ENCODE measurements at places on chromosomes 1 and 21.

DNA sequence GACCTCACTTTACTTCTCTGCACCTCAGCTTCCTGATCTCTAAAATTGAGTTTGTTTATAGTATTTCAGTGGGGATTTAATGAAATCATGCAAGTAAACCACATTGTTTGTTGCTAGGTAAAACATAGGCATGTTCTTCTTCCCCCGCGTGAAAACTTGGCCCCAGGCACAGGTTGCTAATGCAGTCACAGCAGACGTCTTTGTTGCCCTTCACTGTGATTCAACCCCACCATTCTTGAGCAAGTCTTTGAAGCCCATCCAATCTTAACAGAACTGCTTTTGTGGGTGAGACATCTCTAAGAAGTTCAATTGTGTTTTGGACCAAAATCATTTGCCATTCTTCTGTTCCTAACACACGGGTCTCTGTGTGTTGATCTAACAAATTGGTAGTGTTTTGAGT lies 185.5 kb downstream of the ZNF281 start:
- DNase-seq, result no peak

- no peak for DNase-seq
These were observed 163.8 kb downstream of the CHRM3 start for GRCh38 chr1:239550178-239550577.

DNA sequence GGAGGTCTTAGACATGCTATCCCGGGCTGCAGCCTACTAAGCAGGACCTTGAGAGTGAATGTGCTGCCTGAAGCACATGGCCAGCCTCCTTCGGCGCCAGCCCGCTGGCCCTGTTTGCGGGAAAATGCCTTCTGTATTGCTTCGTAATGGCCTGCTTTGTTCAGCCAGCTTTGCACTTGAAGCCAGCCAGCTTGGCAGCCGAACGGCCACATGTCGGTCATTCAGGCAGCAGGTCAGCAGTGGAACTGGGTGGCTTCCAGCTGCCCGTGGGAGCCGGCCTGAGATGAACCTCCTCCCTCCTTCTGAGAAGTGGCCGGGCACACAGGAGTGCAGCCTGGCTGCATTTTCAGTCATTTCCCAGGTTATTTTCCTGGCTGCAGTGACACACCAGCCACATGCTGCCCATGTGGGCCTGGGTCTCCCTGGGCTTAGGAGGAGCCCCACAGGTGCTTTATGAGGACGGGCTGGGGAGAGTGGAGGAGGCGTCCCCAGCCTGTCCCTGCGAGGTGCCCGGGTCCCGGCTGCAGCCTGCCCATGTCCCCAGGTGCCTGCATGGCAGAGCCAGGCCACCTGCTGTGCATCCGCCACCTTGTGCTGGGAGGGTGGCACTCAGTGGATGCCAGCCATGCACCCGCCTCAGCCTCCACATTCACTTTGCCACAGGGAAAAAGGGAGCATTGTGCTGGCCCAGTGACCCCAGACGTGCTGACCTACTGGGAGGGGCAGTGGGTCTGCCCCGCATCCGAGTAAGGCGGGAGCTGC lies 103.5 kb downstream of the SIK1 start:
- DNase-seq, result no peak

DNA sequence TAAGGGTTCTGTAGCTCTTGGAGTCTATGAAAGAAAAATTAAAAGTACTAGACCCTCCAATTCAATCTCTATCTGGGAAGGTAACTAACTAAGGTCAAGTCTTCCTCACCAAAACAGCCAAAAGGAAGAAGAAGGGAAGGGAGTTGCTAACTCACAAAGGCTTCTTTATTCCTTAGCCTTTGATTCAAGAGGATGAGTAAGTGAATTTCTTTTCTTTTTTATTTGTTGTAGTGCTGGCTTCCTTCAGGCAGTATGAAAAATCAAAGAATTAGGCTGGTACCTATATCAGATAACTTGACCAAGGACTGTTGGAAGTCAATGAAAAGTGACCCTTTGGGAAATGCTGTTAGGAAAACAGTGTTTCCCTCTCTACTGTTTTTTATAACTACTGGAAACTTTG lies 144.4 kb upstream of the NRIP1 start:
- DNase-seq, result no peak

DNA sequence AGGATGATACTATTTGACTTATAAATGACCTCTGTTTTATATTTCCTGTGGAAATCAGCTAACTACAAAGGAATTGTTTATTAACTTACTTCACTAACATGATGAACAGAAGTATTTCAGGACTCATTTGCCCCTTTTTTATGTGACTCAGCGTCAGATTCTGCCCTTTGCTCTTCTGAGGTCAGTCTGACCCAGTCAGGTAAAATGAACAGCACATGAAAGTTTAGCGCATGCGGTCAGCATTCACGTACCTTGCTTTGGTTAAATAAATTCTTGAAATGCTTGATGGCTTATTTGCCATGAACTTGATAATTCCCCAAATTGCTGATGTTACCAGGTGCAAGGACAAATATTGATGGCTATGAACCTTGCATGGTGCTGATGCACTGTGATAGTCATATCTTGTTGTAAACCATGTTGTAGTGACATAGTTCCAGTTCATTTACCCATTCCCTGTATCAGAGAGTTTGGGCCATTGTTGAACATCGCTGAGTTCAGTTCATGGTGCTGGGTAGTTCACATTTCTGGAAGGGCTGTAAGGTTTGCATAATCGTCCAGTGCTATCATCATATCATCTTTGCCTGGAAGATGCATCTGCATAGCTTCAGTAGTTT lies 133.4 kb downstream of the NFIA start:
- no peak for DNase-seq

DNA sequence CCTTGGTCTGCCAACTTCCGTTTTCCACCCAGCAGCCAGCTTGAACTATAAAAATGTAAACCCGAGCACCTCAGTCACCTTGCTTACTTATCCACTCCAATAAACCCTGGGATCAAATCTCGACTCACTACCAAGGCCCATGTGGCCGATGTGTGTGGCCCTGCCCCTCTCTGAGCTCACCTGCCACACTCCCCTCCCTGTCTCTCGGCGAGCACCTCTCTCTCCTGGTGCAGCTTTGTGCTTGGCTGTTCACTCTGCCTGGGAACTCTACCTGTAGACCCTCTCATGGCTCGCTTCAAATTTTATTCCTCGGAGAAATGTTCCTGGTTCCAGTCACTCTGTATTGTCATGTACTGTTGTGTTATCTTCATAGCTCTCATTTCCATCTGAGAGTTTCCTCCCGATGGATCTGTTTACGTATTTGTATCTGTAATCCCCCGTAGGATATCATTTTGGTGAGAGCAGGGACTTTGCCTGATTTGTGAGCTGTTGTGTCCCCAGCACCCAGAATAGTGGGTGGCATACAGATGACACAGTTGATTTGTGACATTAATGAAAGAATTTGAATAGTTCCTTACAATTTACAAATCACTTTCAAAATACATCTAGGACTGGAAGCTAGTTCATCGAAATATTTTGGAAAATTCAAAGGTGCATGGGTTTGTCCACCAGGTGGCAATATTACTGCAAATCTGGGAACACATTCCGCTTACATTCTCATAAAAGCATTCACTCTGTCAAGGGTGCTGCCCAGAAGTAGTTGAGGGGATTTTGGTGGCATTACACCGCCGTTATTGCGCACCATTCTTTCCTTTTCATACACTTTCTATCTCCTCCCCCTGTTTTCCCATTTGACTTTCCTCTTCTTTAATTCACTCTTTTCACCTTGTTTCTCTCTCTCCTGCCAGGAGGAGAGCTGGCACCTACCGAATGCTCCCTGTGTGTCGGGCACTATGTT lies 95.3 kb downstream of the ABCA4 start:
- no peak for DNase-seq

DNA sequence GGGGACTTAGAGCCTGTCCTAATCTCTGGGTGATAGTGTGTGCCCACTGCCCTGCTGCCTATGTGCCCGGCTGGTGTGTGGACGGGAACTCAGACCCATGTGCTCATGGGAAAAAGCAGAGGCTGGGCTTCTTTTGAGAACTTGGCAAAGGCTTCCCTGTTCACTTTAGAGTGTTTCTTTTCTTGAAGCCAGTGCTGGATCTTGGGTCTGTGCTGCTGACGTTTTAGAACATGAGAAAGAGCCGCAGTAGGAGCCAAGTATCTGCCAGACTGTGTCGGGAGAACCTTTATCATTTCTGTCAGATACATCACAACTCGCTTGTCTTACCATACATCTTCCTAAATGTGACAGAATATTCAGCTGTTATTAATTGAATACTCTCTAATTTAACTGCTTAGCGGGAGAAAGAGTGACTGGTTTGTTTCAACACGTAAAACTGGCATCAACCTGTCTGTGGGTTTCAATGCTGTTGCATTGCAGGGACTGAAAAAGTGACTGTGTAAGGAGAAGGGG lies 195.2 kb downstream of the PBX1 start:
- no peak for DNase-seq

- no peak for DNase-seq
These were observed 291.0 kb downstream of the PRDM2 start for GRCh38 chr1:13990939-13991338.

- DNase-seq, result peak; percentile 31
These were observed 1.0 kb upstream of the S100B start for GRCh38 chr21:46605767-46606426.

DNA sequence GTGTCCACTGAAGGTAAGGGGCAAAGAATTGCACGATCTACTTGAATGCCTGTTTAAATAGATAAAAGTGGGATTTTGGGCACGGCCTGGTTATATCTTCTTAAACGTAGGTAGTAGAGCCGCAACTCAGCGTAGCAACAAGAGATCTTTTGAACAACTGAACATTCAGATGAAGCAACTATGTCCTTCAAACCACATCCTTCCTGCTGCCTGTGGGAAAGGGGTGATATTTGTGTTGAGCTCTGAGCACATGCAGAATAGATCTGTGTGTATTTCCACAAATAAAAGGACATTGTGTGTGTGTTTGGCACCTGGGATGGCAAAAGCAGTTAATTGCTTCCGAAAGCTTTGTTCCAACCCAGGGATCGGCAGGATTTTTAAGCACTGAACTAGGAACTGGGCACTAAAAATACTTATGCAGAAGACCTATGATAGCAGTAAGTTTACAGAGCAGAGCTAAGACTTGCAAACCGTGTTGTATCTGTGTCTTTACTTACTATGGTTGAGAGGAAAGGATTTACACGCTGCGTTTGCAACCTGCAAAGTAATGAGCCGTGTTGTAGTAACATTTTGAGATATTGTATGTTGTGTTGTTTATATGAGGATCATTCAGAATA lies 333.4 kb downstream of the CHRM3 start:
- peak; percentile 30 for DNase-seq

GRCh38 chr1:222057162-222057561 lies 315.3 kb upstream of the DUSP10 start:
- DNase-seq, result no peak

DNA sequence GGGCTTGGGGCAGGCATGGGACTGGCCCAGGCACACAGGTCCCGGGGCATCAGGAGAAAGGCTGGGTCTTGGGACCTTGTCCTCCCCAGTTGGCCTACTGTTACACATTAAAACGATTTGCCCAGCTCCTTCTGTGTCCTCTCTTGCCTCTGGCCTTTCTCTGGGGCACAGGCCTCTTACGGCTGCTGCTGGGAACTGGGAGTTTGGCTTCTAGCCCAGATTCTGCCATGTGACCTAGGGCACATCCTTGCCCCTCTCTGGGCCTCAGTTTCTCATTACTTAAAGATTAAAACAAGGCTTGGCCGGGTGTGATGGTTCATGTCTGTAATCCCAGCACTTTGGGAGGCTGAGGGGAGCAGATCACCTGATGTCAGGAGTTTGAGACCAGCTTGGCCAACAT lies 14.0 kb downstream of the KDF1 start:
- DNase-seq, result no peak

- DNase-seq, result no peak
These were observed 91.2 kb downstream of the APP start for GRCh38 chr21:26079366-26079765.

DNA sequence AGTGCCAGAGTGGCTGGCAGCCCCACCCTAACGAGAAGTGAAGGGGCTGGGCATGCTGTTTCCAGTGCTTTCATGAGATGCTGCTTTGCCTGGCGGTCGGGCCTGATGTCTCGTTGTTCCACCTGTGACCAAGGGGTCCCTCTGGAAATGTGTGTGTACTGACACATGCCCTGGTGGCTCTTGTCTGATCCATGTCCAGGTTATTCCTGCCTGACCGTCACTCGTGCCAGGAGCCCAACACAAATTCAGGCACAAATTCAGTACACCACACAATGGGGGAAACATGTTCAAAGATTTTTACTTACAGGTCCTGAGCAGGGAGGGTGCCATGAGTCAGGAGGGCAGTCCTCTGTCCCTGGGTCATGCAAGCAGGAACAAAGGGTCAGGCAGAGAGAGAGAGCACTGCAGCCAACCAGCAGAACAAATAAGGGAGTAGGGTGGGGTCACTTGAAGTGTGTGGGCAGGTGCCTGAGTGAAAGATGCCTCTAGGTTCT lies 76.3 kb downstream of the ADARB1 start:
- no peak for DNase-seq

- no peak for DNase-seq
These were observed 373.7 kb downstream of the SRGAP2C start for GRCh38 chr1:121558514-121558913.

DNA sequence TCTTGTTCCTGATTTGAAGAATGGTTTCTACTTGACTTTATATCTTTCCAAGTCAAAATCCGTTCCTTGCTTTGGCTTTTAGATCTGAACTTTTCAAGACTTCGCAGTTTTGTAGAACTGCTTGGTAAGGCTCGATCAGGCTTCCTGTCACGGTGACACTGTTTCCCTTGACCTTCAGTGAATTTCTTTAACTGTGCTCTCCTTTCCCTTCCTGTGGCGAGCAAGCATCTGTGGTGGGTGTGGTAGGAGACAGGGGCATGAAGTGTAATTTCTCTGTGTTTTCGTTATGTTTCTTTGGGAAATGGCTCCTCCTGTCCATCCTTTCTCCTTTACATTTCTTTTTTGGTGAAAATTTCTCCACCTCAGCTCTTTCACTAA lies 10.4 kb downstream of the STYXL2 start:
- no peak for DNase-seq

DNA sequence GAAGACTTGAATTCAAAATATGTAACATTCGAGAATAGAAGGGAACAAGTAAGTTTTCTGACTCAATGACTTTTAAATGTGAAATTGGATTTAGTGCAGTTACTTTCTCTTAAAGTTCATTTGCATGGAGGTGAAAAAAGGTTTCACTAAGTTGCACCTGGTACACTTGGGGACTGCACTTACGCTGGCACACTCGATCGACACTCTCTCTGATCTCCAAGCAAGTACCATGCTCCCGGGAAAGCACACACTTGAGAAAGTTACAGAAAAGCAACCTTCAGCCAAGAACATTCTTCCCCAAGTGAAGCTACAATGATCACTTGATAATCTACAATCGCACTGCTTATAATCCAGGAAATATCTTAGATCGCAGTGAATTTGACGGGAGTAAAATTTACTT lies 63.1 kb downstream of the COQ8A start:
- no peak for DNase-seq

GRCh38 chr1:69611316-69611715 lies 43.6 kb downstream of the LRRC7 start:
- no peak for DNase-seq

Data from activated T-cell treated with anti-CD3 and anti-CD28 coated beads for 1 hour (primary cell).